ENCODE measurements at places on chromosomes 12 and 14.

- DNase-seq: no peak
Observed at GRCh38 chr14:35223927-35224326, 68.3 kb upstream of the PSMA6 start.

- no peak for DNase-seq
Observed at GRCh38 chr12:106750524-106750923, 24.0 kb upstream of the RIC8B start.

DNA sequence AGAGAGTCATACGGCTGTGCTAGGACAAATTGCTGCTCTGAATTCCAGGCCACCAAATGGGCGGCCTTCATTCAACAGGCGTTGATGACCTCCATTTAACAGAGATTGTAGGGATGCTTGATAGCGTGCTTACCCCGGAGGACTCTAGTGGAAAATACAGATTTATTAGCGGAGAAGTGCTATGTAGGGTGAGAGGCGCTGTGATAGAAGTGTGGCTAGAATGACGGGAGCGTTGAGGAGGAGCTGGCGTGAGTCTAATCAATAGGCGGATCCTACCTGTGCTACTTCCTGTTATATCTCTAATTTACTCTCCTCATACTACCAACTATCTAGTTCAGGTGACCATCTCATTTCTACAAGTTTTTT, 668 bp downstream of the MRPS35 start:
- peak; percentile 29 for DNase-seq

GRCh38 chr12:116143909-116144308, 133.6 kb downstream of the MED13L start:
- DNase-seq: no peak

DNA sequence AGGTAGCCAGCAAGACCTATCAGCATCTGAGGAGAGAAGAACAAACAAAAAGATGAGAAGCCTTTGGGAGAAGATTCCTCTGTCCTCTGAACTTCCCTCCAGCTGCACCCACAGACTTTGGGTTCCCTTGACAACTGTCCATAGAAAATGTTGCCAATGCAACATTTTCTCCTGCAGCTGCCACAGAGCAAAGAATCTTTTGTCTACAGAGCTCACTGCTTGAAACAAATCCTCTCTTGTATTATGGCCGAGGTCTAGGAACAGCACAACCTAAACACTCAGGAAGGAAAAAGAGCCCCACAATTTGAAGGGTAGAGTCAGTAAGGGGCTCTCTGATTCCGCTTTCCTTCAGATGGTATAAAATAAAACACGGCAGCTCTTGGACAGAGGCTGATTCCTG, 14.3 kb downstream of the POMT2 start:
- no peak for DNase-seq

DNA sequence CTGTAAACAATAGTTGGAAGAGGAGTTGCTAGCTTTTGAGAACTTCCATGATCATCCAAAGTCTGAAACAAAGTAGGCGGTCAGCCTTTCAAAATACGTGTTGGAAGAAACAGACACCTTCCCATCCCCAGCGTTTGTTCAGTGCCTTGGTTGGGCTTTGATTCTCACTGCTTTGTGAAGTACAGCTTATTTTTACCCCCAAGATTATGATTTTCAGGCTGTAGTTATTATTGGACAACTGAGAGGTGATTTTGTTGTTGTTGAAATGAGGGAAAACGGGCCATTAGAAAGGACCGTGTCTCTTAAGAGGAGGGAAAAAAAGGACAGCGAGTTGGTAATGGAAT, 921 bp upstream of the CEP83 start:
- peak; percentile 3 for DNase-seq

GRCh38 chr12:1044199-1044598, 53.2 kb downstream of the ERC1 start:
- DNase-seq: no peak

DNA sequence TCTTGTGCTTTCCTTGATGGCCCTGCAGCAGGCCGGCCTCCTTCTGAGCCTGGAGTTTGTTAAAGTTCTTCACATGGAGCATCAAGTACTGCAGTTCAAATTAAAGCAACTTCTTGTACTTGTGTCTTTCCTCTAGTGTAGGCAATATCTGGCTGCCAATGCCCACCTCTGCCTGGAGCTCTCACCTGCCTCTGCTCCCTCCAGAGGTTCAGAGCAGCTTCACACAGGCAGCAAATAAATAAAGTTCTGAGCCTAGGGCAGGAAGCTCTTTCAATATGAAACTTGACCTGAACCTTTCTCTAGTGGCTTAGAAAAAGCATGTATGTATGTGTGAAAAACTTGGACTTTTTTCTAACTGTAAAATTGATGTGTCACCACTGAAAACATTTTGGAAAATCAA, 65.9 kb downstream of the ITPR2 start:
- DNase-seq: no peak

GRCh38 chr12:57342207-57342691, 88.6 kb downstream of the R3HDM2 start:
- DNase-seq: no peak

DNA sequence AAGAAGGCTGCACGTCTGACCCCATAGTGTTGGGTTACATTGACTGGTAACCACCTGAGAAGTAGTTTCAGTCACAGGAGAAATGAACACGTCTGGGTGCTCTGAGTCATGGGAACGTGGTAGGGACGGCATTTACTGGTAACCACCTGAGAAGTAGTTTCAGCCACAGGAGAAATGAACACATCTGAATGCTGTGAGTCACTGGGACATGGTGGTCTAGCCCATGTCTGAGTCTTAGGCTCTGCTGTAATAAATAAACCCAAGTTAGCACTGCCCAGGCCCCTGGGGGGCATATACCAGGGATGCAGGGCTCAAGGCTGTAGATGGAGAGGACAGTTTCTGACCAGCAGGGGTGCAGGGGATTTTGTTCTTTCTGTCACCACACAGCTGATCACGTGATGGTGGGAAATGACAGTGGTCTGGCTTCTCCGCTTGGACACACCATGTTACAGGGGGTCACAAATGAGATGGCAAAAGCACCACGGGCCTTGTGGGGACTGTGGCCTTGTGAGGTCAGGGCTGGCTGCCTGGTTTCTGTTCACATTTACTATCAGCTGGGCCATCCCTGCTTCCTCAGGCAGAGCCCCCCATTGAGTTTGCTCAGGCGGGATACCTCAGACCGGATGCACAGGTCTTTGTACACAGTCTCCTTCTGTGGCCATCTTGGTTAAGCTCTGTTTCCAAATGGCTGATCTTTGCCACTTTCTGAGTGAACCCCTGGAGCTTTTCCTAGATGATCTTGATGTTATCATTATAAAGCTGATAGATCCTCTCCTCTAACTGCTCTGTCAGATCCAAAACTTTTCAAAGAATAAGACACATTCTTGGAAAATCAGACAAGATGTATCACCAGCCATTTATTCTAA, 9.8 kb upstream of the C12orf42 start:
- no peak for DNase-seq

DNA sequence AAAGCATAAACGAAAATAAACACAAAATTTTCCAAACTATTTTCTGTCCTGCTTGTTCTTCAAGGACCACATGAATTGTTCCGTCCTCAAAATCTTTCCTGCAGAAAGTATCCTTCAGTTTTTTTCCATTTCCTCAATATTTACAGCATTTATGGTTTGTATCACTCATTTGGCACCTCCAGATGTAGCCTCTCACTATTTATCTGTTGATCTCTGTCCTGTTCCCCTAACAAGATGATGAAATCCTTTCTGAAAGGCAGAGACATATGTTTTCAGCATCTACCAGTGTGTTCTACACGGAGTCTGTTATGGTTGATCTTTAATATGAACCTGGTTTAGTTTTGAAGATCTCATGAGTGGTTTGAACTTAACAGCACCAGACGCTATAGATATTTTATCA, 490.2 kb downstream of the NELL2 start:
- no peak for DNase-seq

- no peak for DNase-seq
Observed at GRCh38 chr12:131934535-131934934, 5.5 kb downstream of the PUS1 start.

GRCh38 chr12:12505544-12506495, 56.8 kb downstream of the DUSP16 start:
- DNase-seq: no peak

- DNase-seq: no peak
Observed at GRCh38 chr12:75883241-75883640, 148.3 kb downstream of the PHLDA1 start.

GRCh38 chr12:1073652-1074051, 82.6 kb downstream of the ERC1 start:
- DNase-seq: no peak

GRCh38 chr12:111645433-111645832, 40.3 kb downstream of the BRAP start:
- DNase-seq: peak; percentile 9

GRCh38 chr12:12572659-12573058, 10.0 kb upstream of the DUSP16 start:
- no peak for DNase-seq
